Liver (tissue), 10 donors: ENCODE measurements at places on chromosomes 1 and 21. TPM values are rescaled to one million over a fixed set of nuclear protein-coding genes. Genes with fewer than 3 reads are reported as not detected.

DNA sequence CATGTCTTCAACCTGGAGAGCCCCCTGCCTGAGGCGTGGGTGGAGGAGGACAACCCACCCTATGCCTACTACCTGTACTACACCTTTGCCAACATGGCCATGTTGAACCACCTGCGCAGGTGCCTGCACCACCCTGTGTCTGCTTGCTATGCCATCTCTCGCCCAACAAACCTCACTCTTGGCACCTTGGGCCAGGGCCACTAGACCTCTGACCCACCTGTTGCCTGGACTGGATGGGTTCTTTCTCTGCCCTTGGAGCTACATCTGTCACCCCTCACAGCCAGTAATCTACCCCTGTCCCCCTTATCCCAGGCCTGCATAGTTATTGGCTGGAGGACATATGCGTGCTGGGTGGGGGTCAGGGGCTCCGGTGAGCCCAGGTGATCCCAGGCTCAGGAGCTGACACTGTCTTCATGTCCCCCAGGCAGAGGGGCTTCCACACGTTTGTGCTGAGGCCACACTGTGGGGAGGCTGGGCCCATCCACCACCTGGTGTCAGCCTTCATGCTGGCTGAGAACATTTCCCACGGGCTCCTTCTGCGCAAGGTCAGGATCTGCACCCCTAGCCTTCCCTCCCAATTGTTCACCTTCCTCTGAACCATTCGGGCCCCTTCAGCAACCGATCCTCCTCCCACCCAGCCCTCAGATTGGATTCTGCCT, 9.9 kb downstream of the AMPD2 start:
- no peak for DNase-seq

GRCh38 chr1:167446966-167447365, 71.4 kb downstream of the CD247 start:
- no peak for DNase-seq

TCHHL1 gene
- polyA plus RNA-seq = not detected

DNA sequence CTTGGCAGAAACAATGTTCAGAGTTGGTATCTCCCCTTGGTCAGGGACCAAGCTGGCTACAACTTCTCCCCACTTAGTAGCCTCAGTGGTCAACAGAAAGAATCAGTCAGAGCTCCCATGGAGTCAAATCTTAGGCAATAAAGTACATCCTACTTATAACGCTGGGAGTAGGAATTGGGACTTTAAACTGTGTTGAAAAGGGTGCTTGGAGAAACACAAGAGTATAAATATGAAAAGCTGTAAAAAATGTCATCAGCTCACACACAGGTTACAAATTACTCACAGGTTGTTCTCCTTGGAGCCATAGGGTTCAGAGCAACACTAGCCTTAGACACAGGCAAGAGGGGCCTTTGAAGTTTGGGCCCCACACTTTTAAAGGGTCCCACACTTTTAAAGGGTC, 67.4 kb downstream of the WLS start:
- DNase-seq = no peak

GRCh38 chr1:214296860-214297745, 16.1 kb downstream of the SMYD2 start:
- no peak for DNase-seq

LRRC53 gene
- polyA plus RNA-seq = not detected

RSRP1 gene
- polyA plus RNA-seq = 19.9 TPM

DNA sequence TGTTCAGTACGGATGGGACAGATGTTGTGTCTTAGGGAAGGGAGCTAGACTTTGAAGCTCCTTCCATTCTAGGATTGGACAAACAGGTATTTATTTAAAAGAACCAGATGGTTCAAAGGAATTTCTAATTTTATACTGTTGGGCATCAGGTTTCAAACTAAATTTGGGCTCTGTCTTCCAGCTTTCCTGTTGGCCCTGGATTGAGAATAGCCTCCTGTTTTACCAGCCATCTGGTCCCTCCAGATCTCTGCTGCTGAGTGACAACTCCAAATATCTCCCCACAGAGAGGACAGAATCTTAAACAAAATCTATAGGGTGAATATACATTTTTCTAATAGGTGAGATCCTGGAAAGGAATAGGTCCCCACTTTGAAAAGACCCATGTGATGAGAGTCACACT, 52.5 kb upstream of the CNIH3 start:
- no peak for DNase-seq

GRCh38 chr1:197024460-197024859, 42.6 kb downstream of the F13B start:
- DNase-seq = no peak

DNA sequence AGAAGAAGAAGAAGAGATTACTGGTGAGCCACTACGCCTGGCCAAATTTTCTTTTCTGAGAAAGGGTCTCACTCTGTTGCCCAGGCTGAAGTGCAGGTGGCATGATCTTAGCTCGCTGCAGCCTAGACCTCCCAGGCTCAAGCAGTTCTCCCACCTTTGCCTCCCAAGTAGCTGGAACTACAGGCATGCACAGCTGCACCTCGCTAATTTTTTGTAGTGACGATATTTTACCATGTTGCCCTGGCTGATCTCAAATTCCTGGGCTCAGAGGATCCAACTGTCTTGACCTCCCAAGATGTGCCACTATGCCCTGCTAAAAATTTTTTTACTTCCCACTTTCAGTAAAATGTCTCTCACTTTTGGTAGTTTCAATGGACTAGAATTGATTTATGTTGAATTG, 24.4 kb downstream of the TMEM200B start:
- no peak for DNase-seq

SH3BGR gene
- 5.4 TPM for polyA plus RNA-seq

DNA sequence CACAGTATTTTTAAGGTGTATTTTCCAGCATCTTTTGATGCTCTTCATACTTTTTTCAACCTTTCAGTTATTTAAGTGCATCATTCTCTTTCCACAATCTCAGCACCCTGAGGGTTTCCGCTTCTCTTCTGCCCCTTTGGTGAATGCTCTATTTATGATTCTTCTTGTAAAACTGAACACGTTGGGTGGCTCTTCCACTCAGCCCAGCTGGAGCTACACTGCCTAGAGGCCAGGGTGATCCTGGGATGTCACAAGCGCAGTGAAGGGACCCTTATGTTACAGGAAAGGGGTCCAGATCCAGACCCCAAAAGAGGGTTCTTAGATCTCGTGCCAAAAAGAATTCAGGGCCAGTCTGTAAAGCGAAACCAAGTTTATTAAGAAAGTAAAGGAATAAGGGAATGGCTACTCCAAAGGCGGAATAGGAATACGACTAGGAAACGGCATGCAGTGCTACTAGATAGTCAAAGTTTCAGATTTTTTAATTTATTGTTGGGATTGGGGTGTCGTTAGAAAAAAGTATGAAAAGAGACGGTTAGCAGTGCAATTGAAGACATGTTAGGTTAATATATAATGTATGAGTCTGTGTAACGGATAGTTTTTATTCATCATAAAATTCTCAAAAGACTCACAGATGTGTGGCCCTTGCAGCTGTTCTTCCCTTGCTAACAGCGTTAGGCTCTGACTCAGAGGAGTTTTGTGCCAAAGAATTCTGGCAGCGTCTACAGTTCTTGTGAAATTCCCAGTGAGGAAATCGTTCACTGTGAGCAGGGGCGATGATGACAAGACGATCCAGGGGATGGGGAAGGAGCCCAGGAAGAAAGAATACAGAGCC, 14.4 kb upstream of the ERVH48-1 start:
- DNase-seq = no peak

DNA sequence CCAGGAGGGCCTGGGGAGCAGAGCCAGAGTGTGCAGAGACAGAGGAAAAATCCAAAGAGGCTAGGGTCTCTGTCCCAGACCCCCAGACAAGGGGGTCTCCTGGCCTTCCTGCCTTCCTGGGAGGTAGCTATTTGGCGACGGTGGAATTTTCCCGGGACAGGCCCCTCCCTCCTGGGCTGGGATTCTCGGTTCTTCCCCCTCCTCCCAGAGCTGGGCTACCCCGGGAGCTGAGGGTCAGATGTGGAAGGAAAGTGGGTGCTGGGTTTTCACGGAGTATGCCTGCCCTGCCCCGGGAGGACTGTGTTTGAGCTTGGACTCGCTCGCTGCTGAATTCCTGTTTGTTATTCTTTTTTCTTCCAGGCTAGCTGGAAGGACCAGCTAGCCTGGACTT, 759 bp downstream of the AMPD2 start:
- DNase-seq = no peak

DNA sequence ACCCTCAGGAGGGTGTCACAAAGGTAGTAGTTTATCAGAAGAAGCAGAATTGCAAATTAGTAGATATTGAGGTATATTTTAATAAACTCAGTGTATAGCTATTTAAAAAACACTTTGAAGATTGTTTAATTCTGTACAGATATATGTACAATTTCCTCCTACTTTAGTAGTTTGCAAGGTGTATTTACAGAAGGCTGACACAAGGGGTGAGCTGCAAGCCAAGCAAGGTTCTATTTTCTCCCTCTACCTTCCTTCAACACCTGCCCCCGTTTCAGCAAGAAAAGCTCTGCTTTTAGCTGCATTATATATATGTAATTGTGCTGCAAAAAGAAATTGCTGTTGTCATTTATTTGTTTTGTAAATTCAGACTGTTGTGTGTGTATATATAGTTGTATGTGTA, 674.2 kb upstream of the PKN2 start:
- no peak for DNase-seq

GRCh38 chr1:171484760-171485374, 463 bp upstream of the PRRC2C start:
- no peak for DNase-seq
